ENCODE measurements at places on chromosomes 11 and 22.

DNA sequence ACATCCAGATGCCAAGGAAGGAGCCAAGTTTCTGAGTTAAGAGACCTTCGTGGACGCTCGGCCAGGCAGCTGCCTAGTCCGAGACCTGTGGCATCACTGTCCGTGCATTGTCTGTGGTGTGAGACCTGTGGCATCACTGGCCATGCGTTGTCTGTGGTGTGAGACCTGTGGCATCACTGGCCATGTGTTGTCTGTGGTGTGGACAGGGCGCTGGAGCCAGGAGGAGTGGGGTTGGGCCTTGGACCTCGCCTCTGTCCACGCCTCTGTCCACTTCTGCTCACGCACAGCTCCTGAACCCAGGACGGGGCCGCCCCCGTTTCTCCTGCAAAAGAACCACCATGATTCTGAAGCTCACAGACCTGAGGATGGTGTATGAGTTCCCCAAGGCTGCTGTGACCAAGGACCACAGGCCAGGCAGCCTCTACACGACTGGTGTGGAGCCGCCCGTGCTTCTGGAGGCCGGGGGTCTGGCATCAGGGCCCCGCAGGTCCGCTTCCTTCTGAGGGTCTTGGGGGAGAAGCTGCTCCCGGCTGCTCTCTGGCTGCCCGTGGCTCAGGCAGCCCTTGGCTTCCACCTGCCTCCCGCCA, 1218.3 kb downstream of the BRD1 start:
- DNase-seq: no peak

DNA sequence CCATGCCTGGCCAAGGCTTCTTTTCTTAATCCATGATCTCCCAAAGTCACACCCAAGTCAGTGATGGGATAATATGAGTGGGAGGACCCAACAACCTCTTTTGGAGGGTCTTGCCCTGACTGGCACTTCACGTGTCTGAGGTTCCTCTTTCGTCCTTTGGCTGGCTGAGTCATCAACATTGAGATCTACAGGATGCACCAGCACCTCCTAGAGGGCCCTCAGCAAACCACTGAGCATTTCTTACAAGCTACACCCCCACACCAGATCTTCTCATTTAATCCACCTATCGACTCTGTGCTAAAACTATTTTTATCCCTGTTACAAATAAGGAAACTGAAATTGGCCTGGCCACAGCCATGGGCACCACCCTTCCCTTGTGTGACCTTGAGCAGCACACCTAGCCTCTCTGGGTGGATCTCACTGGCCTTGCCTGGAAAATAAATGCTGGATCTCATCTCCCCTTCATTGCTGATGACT, 63.4 kb downstream of the FLI1 start:
- no peak for DNase-seq

- no peak for DNase-seq
Measured at GRCh38 chr11:465896-466530, 15.9 kb downstream of the PTDSS2 start.

- DNase-seq: no peak
Measured at GRCh38 chr11:69947059-69947792, 128.0 kb upstream of the FGF3 start.

DNA sequence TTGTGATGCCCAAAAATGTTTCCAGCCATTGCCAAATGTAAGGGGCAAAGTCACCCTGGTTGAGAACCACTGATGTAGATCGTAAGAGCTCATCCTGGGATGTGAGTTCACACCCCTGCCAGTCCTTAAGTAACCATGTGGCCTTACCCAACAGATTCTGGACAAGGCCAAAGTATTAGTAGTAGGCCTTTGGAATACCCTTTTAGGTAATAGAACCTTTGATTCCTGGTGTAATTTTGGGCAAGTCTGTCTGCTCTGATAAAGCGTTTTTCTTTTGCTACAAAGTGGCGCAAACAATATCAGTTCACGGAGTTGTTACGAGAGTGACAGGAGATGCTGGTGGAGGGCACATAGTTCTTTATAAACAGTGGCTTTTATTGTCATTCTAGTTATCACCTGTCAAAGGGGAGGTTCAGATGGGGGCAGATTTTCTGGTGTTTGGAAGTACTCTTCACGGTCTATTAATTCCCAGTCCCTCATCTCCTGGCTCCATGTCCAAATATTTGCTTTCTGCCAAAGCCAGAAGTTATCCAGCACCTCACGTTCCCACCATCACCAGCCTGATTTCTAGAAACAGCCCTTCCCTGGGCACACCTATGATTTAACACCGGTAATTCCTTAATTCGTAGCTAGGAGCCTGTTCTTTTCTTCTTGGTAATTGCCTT, 73.8 kb upstream of the CRYBB3 start:
- peak; percentile 87 for DNase-seq

DNA sequence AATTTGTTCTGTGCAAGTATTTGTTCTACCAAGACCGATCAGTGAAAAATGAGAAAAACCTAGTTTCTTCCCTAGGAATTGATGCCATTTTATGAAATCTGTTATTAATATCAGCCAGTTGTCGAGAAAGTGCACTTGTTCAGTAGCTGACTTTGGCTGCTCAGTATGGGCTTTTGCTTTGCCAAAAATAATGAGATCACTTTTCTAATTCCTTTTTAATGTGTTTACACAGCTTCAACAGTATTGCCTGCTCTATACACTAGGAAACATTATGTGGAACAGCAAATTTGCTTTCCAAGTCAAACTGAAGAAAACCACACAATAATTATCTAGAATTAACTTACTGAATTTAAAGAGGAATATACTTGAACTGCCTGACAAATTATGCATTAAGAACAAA, 34.4 kb downstream of the SCUBE2 start:
- DNase-seq: peak; percentile 79

- no peak for DNase-seq
Measured at GRCh38 chr11:7671347-7672215, 1.7 kb downstream of the CYB5R2 start.

DNA sequence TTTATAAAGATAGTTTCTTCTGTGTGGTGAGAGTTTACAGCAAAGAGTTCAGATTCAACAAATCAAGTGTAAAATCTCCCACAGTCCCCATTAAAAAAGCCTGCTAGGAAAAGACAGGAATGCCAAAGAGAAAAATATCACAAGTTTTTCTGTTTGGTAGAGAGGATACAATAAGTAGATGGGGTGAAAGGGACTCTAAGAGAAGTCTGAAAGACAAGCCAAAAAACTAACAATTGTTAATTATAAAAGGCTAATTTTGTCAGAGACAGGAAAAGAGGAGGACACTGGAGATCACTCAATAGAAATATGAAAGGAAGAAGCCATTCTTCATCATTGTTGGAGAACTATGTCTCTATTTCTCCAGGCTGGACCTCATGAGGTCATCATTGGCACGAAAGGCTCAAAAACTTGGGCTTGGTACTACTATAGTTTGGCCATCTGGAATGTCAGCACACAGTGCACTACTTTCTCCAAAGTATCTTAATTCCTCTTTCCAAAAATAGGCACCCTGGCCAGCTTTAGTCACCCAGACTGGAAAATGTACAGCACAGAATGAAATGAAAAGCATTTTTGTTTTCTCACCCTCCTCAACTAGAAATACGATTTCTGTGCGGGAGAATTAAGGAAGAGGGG, 531 bp upstream of the SOX6 start:
- DNase-seq: no peak

Data from NCI-H748 treated with DMSO at 0.1 percent for 48 hours (cell line).